ENCODE measurements at places on chromosomes 6 and 20. TPM values are rescaled to one million over a fixed set of nuclear protein-coding genes. Genes with fewer than 3 reads are reported as not detected.

The TRIM15 gene
- not detected for total RNA-seq

The ZSCAN16 gene
- not detected for total RNA-seq

The MYLK4 gene
- total RNA-seq = 0.81 TPM

The BPIFA1 gene
- total RNA-seq = not detected

The WDR46 gene
- 57.8 TPM for total RNA-seq

The IRAK1BP1 gene
- total RNA-seq = 3.2 TPM

The MICB gene
- total RNA-seq = 2.2 TPM

The RHAG gene
- total RNA-seq = not detected

The NHLRC1 gene
- 1.9 TPM for total RNA-seq

The CCNC gene
- total RNA-seq = 21.2 TPM

The SGK2 gene
- 0.69 TPM for total RNA-seq

The SLC17A3 gene
- not detected for total RNA-seq

The C4B gene
- 46.6 TPM for total RNA-seq

The SIRPD gene
- not detected for total RNA-seq
